CD4-positive, alpha-beta T cell treated with Interleukin-21 for 1 hour (primary cell): ENCODE measurements at places on chromosomes 2 and 18.

- DNase-seq = no peak
Observed at GRCh38 chr2:64538764-64539433, 14.8 kb downstream of the AFTPH start.

DNA sequence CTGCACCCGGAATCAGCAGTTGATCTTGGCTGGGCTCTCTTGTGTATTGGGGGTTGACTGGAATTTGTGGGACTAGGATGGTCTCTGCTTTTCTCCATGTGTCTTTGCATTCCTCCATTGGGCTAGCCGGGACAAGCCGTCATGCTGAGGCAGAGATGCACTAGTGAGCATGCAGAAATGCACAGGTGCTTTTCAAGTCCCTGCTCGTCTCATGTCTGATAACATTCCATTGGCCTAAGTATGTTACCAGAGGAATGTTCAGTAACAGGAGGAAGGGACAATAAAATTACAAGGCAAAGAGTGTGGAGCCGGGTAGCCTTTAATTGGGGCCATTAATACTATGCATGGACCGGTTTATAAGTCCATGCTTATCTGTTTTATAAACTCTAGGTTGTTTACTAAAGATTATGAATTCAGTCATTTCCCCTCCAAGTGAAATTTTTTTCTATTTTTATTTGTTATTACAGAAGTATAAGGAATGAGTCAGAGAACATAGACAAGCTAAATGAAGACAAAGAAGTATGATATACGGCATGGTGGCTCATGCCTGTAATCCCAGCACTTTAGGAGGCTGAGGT is 24.4 kb upstream of the AAK1 start:
- DNase-seq = no peak

GRCh38 chr2:96502891-96503636 is 2.1 kb downstream of the NEURL3 start:
- no peak for DNase-seq

DNA sequence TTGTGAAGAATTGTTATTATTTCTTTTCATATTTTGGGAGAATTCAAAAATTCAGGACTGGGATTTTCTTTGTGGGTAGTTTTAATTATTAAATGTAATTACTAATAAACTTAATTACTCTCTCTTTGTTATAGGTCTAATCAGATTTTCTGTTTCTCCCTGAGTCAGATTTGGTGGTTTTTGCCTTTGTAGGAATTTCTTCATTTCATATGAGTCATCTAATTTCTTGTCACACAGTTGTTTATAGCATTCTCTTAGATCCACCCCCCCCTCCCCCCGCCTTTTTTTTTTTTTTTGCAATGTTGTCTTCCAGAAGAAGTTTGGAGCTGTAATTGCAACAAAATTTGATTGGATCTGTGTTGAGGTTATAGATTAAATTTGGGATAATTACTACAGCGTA is 26.0 kb upstream of the GALR1 start:
- no peak for DNase-seq

DNA sequence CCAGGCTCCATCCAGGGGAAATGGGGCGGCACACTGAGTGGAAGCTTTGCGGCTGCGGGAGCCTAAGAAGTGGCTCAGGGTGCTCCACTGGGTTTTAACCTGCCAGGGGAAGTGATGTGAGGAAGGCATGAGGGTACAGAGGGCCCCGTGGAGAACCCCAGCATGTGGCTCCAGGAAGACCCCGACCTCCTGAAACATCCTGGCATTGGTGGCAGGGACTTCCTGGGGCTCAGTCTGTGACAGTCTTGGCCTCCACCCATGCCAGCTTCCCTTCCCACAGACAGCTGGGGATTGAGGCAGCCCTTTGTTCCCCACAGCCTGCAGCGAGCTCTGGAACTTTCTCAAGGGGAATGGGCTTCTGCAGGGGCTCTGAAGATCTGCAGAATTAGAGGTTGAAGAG is 146.6 kb downstream of the TNS1 start:
- DNase-seq = no peak

GRCh38 chr18:26909599-26910290 is 44.2 kb upstream of the AQP4 start:
- DNase-seq = no peak

DNA sequence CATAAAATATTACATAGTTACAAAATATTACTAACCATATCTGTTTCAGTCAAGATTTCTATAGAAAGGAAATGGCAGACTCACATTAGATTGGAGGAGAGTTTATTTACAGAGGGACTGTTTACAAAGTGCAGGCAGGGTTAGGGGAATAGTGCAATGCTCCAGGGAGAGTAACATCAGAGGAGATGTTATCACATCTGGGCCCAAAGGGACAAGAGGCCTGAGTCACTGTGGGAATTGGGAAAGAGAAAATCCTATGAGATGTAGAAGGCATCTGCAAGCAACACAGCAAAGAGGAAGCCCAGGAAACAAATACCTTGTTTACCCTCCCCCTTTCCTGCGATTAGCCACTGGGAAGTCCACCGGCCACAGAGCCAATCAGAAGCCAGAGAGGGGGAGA is 227.3 kb upstream of the TANK start:
- no peak for DNase-seq

DNA sequence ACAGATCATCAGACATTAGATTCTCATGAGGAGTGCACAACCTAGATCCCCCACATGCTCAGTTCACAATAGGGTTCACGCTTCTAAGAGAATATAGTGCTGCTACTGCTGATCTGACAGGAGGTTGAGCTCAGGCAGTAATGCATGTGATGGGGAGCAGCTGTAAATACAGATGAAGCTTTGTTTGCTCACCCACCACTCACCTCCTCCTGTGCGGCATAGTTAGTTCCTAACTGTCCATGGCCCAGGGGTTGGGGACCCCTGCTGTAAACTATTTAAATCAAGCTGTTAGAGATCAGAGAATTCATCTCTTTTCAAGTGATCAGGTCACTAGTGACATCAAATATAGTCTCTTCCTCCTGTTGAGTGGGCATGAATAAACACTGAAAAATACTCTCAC is 88.8 kb upstream of the ACVR2A start:
- DNase-seq = no peak

DNA sequence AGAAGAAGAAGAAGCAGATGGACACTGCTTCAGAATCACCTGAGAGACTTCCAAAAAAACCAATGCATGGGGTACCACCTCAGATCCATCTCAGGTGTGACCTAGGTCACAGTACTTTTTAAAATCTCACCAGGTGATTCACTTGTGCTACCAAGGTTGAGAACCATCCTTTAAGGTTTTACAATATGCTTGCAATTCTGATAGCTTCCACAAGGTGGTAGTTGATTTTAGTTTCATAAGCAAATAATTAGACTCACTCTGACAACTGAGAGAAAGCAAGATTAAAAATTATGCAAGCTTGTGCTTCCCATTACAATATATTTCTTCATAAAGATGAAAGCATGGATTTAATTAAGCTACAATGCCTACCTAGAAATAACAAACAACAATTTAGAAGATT is 355.1 kb downstream of the EN1 start:
- DNase-seq = no peak

DNA sequence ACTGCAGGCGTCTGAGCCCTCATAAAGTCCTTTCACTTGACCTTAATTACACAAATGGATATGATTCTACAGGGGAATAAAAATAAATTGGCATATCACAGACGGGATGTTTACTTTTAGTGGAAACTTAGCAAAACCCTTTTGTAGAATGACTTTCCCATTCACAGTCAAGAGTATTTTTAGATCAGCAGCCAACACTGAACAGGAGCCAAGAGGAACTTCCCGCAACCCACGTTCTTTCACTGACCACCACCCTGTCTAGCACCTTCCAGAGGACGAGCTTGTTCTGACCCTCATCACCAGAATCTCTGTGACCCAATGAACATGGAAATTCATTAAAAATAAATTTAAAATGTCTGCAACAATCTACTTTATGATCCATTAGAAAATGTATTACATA is 119.0 kb upstream of the SNTG2 start:
- no peak for DNase-seq
